NCI-H187 treated with DMSO at 0.1 percent for 48 hours (cell line): ENCODE measurements at places on chromosomes 5 and 9.
A peak's percentile ranks its signal among the peaks of the same experiment; 100 is the strongest.

DNA sequence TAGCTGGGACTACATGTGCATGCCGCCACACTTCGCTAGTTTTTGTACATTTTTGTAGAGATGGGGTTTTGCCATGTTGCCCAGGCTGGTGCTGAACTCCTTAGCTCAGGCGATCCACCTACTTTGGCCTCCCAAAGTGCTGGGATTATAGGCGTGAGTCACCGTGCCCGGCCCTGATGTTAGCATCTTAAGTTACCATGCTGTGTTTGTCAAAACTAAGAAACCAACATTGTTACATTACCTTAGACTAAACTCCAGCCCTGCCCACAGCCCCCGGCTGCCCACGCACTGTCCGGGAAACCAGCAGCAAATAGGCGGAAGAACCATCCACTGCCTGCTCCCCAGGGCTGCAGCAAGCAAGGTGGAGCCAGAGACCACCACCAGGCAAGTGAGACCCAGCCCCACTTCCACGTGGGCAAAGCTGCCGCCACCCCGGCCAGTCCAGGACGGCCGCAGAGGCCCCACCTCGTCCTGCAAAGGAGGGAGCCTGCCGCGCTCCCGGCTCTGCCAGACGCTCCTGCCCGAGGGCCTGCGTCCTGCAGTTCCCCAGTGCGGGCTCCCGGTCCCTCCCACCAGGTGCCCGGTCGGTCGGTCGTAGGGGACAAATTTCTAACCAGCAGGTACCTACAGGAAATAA is 35.7 kb upstream of the TXN start:
- DNase-seq = no peak

DNA sequence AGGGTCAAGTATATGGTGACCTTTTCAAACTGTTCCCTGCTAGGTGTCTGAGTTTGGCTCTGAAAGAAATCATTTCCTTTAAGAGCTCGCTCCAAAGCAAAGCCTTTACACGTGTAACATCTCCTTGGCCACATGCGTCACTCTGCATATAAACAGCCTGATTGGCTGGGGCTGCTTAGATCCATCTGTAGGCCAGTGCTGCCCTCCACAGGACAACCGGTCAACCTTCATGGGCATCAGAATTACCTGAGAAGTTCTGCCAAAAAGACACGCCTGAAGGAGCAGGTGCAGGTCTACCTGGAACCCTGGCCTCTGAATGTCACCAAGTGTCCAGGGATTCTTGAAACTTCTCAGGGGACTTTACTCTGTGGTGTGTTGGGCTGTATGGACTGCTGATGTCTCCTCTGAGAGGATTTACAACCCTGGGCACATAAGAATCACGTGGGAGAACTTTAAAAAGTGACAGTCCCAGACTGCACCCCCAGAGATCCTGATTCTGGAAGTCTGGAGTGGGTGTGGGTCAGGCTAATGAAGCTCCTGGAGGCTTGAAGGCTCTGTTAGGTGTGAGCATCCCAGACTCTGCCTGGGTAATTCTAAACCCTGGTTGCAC is 497.6 kb downstream of the GADD45G start:
- DNase-seq = peak; percentile 66

DNA sequence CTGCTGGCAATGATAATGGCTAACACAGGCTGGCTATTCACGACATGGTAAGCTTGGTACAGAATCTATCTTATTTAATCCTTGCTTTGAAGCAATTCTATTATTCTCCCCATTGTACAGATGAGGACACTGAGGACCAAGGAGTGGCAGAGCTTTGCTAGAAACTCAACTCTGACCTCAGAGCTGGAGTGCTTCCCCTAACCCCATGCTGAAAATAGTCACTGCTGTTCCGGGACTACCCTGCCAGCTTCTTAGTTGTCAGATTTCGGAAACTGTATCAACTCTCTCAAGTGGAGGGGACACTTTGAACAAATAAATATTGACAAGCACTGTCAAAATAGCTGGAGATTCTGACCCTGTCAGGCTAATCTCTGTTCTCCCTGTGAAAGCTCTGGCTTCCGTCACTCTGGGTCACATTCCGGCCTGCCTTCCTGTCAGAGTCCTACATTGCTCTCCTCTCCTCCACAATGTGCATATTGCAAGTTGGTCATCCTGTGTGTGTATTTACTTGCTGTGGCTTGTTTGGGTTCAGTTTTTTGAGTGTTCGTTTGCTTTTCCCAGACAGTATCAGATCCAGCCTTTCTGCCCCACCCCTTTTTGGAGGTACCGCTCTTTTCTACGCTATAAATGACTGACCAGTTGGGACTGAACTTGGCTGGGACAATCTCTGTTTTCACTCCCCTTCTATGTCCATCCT is 134.3 kb upstream of the MAP1B start:
- no peak for DNase-seq

GRCh38 chr5:137146402-137146890 is 352.7 kb downstream of the SPOCK1 start:
- peak; percentile 84 for DNase-seq

- no peak for DNase-seq
These were observed 43.5 kb downstream of the LIX1 start for GRCh38 chr5:97098922-97099321.

GRCh38 chr5:111998871-111999270 is 241.9 kb upstream of the NREP start:
- no peak for DNase-seq

- no peak for DNase-seq
These were observed 12.1 kb upstream of the TLE4 start for GRCh38 chr9:79559495-79560181.

DNA sequence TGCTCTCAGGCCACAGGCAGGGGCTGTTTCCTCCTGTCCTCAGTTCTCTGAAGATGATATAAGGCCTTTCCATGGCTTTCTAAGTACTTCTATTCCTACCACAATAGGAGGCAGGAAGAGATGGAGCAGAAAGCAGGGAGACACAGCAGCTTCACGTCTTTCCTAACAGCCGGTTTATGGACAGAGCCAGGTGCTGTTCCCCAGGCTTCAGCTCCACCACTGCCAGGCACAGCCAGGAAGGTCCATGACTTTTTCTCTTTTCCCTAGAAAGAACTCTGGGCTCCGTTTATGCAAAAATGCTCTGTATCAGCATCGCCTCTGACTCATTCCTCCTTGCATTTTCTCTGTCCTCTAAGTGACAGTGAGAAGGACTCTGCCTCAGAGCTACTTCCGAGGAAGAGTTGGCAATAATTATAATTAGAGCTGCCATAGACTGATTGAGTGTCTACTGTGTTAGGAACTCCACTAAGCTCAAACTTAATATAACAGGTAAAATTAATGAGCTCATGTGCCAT is 478.5 kb downstream of the RASEF start:
- no peak for DNase-seq

- no peak for DNase-seq
These were observed 117.1 kb upstream of the WWC1 start for GRCh38 chr5:168174376-168174775.

DNA sequence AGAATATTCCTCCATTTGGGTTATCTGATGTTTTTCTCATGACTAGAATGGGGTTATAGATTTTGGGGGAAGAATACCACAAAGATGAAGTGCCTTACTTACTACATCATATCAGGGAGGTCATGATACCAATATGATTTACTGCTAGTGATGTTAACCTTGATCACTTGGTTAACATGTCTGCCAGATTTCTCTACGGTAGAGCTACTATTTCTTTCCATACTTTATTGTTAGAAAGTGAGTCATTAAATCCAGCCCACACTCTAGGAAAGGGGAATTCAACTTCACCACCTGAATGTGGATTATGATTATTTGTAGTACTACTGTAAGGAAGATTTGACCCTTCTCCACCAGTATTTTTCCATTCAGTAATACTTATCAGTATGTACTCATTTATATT is 64.7 kb downstream of the UBE2R2 start:
- no peak for DNase-seq

DNA sequence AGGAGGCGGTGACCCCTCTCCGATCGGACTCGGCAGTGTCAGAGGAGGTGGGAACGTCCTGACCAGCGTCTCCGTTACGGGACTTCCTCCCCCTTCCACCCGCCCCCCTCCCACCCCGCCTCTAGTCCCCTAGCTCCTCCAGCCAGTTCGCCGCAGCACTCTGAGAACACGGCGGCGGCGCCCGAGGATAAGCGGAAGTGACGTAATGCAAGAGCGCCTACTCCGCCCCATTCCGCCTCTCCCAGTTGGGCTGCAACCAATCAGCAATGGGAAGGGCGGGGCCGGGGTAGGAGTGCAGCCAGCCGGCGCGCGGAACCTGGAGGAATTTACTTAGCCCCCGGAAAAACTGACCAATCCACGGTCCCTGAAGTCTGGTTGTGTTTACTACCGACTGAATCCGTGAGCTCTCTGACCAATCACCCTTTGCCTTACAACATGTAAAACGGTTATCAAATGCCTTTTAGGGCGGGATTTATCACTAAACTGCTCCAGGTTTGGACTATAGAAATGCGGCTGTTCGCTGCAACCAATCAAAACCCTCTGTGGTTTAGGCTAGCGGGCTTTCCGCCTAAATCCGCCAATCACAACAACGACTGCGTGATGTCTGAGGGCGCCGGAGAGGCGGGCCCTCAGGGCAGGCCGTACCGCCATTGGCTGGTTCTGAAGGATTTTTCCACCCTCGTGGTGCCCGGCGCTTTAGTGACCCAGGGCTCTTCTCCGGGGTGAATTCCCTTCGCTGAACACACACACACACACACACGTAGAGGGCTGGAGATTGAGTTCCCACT is at the start of gene ZBTB5:
TSS of gene ZBTB5 (minus strand) at position 202 of the 788 bp plus-strand sequence. CDS start 22,899 bp downstream, outside the sequence.
- peak; percentile 83 for DNase-seq
